Activated T-cell treated with anti-CD3 and anti-CD28 coated beads for 1 hour (primary cell): ENCODE measurements at places on chromosomes 4 and X.

DNA sequence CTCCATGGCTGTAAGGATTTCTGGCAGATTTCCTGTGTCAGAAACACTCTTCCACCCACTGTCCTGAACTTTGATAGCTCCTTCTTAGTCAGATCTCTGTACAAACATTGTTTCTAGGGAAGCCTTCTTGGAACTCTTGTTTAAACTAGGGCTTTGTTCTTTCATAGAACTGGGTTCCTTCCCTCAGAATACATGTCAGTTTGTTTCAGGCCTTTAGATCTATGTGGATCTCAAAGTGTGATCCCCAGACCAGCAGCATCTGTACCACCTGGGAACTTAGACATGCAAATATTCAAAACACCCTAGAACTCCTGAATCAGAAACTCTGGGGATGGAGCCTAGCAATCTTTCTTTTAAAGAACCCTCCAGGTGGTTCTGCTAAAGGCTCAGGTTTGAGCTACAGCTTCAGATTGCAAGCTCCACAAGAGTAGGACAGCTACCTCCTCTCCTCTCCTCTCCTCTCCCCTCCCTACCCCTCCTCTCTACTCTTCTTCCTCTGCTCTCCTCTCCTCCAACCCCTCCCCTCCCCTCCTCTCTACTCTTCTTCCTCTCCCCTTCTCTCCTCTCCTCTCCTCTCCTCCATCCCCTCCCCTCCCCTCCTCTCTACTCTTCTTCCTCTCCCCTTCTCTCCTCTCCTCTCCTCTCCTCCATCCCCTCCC lies 12.7 kb downstream of the RASSF6 start:
- DNase-seq, result no peak

GRCh38 chr4:147059064-147059731 lies 113.5 kb upstream of the TTC29 start:
- DNase-seq, result no peak

DNA sequence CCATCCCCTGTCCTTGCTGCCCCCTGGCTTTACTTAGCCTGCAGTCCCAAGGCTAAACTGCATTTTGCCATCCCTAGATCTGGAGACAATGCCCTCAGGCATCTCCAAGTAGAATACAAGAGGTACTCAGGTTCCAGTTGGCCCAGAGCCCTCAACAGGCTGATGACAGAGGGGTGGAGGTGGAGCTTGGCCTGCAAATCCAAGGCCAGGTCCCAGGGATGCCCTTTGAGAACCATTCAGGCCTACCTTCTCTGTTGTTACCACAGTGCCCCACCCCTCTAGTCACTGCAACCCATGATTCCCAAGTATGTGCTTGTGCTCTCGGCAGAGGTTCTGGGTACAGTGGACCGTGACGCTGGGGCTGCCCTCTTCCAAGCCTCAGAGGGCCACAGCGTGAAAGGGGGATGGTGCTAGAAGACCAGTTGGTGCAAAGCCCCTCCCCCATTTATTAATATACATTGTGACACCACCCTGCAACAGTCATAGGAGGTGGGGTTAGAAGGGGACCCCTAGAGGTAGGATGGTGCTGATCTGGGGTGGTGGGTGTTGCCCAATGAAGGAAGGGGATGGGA lies 6.4 kb upstream of the UBA1 start:
- DNase-seq, result no peak

- DNase-seq, result no peak
Observed at GRCh38 chr4:2886161-2886560, 42.5 kb downstream of the ADD1 start.

DNA sequence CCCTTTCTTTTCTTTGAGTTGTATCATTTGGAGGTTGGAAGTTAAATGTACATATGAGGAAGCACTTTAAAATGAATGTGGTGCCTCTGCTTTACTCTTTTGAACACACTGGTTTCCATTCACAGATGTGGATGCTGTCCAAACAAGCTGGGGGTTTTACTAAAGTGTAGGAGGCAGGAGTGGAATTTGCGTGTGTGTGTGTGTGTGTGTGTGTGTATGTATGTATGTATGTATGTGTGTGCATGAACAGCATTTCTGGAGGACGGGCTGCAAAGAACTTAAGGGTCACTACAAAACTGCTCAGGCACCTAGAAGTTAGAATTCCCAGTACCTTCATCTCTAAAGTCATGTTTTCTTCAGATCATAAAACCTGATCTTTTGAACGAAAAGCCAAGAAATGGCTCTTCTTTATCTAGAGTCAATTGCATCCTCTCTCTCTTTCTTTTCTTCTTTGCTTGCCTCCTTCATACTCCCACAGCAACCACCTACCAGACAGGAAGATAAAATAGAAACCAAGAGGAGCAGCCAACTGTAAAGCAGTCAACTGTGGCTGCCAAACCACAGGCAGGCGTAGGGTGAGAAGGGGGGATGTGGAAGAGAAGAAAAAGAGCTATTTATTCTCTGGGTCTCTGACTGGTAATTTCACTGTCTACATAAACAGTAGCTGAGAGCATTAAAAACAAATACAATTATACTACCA lies 177.0 kb upstream of the RASGEF1B start:
- DNase-seq, result no peak

GRCh38 chrX:69991685-69992084 lies 58.1 kb downstream of the AWAT2 start:
- no peak for DNase-seq

DNA sequence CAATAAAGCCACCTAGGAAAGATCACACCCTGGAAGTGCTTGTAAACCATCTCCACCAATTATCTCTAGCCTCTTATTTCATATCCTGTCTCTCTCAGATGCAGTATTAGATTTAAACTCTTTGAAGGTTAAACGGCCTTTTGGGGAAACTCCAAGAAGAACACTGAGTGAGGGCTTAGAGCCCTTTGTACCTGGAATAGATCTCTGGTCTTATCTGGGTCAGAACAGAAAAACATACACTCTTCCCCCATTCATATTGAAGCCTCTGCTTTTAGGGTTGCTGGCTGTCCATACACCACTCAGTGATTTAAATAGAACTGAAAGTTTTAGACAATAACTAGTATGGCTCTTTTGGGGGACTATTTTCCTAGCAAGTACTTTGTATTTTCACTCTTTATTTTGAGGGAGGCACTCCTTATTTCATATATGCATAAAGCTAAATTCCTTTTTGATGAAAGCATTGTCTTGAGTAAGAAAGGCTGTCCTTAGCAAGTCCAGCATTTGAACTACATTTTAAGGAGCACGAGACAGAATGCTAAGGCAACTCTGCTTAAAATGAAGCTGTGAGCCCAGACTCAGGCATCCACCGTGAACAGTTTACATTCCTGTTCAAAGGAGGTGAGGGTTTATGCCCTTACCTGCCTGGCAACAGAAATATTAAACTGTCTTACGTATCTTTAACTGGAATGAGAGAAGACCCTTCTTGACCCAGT lies 17.4 kb downstream of the YY2 start:
- DNase-seq, result no peak

- peak; percentile 46 for DNase-seq
Observed at GRCh38 chrX:130086447-130087206, 23.7 kb downstream of the ELF4 start.

GRCh38 chr4:69858690-69859089 lies 1.3 kb downstream of the SULT1E1 start:
- no peak for DNase-seq

DNA sequence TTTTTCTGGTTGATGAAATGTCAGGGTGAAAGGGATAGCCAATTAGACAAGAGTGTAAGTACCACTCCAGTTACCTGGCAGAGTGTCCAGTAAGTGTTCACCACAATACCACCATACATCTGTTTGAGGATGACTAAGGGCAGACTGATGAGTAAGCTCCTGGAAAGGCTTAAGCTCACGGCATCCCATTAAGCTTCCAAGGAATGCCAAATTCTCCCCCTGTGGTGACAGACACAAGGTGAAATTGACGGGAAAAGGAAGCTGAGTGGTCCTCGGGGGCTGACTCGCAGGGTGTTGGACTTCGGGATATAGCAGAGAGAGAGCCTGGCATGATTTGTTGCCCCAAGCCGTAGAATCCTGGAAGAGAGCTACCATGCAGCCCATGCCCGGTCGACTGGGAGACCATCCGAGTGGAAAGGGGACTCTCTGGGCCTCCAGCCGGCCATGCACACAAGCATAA lies 7.6 kb upstream of the BST1 start:
- no peak for DNase-seq

- no peak for DNase-seq
Observed at GRCh38 chr4:7811536-7812191, 128.0 kb downstream of the AFAP1 start.

DNA sequence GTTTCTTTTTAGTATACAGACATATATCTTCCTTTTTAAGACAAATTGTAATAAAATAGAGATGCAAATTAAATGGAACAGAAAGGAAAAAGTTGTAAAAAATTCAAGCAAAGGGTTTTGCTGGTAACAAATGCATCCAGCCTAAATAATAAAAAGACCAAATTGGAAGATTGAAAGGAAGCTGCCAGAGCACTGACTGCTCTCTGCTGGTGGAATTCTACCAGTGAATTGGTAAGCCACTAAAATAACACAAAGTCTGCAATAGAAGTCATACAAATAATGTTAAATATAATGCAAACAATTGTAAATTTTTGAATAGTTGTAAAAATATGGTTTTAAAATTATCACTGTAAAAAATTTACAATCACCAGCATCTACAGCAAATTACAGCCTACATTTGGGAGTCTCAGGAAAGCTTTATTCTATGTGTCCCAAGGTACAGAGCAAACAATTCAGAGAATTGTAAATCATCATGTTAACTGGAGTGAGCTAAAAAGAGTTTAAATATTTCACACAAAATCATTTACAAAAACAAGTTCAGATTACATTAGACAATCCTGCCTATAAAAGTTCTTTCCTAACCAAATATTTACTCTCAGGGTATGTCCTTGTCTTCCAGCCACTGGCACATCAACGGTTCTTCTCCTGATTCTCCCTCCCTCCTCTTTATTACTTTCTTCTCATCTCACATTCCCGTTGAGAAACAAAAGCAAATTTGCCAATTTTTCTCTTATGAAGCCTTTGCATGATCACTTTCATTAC lies 1322.5 kb downstream of the PCDH7 start:
- no peak for DNase-seq

- DNase-seq, result no peak
Observed at GRCh38 chrX:78116766-78117165, 12.7 kb downstream of the PGK1 start.

- DNase-seq, result peak; percentile 1
Observed at GRCh38 chrX:39820938-39821708, 276.6 kb downstream of the BCOR start.

DNA sequence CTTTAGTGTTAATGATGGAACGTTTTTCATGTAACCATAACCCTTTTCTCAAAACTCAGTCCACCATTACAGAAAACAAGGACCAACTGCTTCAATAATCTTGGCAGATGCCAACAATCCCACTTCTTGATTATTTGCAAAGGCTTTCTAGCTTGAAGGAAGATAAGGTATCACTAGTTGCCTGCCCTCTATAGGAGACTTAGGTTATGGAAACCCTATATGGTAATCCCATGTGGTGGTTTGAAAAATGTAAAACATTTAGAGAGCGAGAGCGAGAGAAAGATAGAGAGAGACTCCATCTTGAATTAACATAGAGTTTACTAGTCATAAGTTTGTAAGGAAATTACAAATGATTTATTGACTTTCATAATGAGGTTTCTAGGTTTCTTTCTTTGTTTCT lies 1627.5 kb upstream of the TENM3 start:
- DNase-seq, result no peak

DNA sequence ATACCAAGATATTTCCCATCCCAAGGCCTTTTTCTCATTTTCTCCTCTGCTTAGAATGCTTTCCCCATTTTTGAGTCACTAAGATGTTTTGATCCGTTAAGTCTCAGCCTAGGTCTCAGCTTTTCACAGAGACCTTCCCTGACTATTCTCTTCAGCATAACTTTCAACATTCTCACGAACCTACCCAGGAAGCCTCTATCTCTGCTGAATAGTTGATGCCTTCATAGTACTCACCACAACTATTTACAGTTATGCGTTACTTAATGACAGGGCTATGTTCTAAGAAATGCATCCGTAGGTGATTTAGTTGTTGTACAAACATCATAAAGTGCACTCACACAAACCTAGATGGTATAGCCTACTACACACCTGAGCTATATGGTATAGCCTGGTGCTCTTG lies 64.5 kb downstream of the ARL9 start:
- no peak for DNase-seq

DNA sequence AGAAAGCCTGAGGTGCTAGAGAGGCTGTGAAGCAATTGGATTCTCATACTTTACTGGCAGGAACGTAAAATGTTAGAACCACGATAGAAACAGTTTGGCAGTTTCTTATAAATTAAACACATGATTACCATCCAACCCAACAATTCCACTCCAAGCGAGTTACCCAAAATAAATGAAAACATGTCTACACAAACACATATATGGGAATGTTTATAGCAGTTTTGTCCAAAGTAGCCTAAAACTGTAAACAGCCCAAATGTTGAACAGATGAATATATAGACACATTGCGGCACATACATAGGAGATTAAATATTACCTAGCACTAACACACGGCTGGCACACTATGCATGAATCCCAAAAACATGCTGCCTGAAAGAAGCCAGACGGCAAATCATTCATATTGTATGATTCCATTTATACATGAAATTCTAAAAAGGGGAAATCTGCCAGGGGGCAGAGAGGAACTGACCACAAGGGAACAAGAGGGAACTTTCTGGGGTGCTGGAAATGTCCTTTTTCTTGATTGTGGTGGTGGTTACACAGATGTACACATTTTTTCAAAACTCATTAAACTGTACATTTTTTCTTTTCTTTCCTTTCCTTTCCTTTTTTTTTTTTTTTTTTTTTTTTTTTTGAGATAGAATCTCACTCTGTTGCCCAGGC lies 50.4 kb upstream of the SLC25A4 start:
- DNase-seq, result no peak

DNA sequence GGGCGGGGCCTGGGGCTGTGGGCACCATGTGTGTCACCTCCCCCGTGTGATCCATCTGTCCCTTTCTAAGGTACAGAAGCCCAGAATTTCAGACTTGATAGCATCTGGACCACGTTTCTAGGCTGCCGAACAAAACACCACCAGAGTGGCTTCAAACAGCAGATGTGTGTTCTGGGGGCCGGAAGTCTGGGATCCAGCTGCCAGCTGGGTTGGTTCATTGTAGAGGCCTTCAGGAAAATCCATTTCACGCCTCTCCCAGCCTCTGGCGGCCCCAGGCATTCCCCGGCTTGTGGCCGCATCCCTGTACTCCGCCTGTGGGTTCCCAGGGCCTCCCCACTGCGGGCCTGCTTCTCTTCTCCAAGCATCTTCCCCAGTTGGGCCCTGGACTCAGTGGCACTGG lies 39.6 kb upstream of the GPR78 start:
- no peak for DNase-seq

GRCh38 chrX:29634516-29634915 lies 580.8 kb upstream of the MAGEB2 start:
- no peak for DNase-seq

DNA sequence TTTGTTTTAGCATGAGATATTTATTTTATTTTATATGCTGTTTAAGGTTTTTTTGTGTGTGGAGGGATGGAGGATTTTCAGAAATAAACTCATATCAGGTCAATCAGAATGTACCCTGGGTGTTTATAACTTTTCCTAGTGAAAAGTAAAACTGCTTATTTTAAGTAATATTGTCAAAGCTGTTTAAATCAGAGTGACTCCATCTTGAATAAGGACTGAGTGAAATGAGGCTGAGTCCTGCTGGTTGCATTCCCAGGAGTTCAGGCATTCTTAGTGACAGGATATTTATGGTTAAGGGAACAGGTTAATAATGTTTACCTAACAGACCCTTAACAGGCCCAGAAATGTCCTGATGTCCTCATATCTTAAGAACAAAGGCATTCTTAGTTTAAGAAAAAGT lies 1160.9 kb upstream of the PCDH7 start:
- no peak for DNase-seq
